ENCODE measurements at places on chromosomes 7 and 10.
A peak's percentile ranks its signal among the peaks of the same experiment; 100 is the strongest.

GRCh38 chr7:127887096-127887495 is 144.1 kb downstream of the LRRC4 start:
- DNase-seq = no peak

DNA sequence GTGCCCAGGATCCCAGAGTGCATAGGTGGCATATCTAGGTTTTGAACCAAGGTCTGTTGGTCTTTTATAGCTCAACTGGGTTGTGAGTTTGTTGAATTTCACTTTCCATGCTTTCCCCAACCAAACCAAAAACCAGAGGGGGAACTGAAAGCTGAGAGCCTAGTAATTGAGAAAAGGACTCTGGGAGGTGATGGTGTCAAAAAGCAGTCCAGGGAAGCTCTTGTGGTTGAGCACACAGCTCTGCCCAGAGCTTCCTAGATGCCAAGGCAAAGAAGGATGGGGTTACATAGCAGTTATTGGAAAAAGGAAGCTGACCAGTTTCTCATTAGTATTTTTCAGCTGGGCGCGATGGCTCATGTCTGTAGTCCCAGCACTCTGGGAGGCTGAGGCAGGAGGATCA is 9.9 kb downstream of the POR start:
- DNase-seq = no peak

GRCh38 chr7:128427289-128427891 is 17.6 kb upstream of the IMPDH1 start:
- no peak for DNase-seq

DNA sequence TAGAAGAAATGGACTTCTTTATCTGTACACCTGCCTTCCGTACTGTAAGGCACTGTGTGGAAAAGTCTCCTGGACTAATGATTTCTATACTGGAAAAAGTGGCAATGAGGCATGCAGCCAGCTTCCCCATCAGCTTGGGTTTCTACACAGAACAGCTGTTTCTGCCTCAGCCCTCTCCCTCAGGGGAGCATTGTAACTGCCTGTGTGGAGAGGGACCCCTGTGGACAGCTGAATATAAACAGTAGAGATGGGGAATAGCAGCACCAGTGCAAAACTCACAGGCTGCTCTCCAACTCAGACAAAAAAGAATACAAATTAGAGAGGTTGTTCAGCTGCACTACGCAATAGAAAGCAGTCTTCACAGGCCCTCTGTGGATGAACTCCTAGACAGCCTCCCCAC is 451.3 kb upstream of the MBL2 start:
- DNase-seq = no peak

GRCh38 chr10:123800821-123801220 is 90.8 kb downstream of the CPXM2 start:
- DNase-seq = no peak

DNA sequence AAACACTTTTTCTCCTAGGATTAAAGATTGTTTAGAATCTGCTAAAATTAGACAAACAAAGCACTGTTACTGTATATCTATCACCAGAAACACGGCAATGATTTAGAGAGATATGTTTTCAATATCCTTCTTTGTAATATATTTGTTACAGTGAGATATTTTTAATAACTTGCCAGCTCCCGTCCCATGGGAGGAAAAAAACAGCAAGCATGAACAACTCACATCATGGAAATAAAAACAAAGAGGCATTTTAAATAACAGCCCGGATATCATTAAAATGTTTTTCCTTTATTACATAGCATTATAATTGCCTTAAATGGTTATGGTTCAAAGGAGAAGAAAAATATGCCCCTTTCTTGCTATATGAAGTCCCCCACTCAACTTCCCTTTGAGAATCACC is 272.1 kb downstream of the BMPER start:
- DNase-seq = no peak

DNA sequence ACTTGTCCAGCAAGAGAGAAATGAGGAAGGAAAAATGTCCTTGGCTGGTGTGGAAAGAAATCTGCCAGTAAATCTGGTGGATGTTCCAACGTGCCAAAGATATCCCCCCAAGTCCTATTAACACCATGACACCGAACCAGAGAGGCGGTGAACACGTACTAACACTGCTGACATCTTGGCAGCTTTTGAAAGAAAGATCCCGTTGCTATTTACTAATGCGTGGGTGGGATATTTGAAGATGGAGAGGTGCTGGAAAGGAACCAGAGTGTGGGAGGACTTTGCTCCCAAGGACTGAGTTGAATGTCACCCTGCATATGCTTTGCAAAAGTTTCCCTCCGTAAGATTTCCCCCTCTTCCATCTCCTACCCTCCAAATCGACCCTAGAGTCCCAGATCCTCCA is 7.9 kb downstream of the CCDC3 start:
- DNase-seq = no peak

DNA sequence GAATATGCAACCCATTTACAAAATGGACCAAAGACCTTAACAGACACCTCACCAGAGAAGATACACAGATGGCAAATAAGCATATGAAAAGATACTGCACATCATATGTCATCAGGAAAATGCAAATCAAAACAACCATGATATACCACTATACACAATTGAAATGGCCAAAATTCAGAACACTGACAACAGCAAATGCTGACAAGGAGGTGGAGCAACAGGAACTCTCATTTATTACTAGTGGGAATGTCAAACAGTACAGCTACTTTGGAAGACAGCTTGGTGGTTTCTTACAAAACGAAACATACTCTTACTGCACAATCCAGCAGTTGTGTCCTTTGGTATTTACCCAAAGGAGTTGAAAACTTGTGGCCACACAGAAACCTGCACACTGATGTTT is 50.0 kb upstream of the PCGF5 start:
- no peak for DNase-seq

- DNase-seq = no peak
These were observed 79.8 kb upstream of the PTN start for GRCh38 chr7:137423321-137423720.

GRCh38 chr10:129793996-129794395 is 170.1 kb downstream of the EBF3 start:
- no peak for DNase-seq

DNA sequence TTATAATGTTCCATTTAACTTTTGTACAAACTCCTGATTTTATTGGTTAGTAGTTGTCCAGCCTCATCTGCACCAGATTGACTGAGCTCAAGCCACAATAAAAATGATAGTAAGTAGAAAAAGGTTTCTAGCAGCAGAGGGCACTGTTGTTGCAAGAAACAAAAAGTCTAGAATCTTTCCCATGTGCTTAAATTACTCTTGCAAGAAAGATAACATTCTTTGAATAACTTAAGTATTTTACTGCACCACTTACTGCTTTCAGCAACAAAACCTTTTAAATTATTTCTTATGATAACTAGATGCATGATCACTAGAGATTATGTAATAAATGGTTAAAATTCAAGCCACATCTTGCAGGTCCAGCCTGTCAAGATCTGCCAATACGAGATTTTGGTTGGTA is 27.0 kb downstream of the LMOD2 start:
- DNase-seq = no peak

GRCh38 chr7:110246118-110246517 is 844.8 kb upstream of the LRRN3 start:
- no peak for DNase-seq

DNA sequence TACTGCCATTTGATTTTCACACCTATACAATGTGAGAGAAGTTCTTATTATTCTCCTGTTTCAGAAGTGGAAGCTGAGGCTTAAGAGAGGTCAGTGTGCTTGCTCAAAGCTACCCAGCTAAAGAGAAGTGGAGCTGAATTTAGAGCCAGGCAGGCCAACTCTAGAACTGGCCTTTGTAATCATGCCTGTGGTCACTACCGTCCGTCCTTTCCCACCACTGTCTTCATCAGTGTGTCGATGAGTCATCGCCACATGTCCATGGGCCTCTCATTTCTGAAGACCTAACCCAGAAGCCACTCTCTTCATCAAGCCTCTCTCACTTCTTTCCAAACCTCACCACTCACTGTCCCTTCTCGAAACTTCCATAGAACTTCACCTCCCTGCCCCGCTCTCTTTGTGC is 237.8 kb downstream of the KIAA1217 start:
- DNase-seq = no peak

- peak; percentile 88 for DNase-seq
These were observed 3.4 kb upstream of the ZNF503 start for GRCh38 chr10:75404815-75405597.

DNA sequence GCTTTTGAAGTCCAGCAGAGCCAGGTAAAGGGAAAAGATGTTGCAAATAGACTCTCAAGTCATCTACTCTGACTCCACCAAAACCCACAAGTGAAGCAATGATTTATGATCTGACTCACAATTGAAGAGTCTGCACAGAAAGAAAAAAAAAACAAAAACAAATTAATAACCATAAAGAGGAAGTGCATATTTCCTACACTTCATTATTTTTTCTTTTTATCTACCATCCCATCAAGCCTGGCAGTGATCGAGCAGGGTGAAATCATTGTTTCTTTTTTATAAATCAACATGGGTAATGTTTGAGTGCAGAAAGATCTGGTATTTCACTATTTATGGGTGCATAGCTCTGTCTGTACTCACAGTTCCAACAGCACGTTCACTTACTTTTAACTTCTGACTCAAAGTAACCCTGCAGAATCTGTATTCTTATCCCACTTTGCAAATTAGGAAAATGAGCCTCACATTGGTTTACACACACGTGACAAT is 829.0 kb downstream of the TNS3 start:
- no peak for DNase-seq

GRCh38 chr7:47582764-47583738 is 1.1 kb upstream of the TNS3 start:
- DNase-seq = no peak

GRCh38 chr10:61752111-61753011 is 89.6 kb downstream of the CABCOCO1 start:
- no peak for DNase-seq

GRCh38 chr10:95035332-95036295 is 33.7 kb downstream of the CYP2C8 start:
- no peak for DNase-seq

DNA sequence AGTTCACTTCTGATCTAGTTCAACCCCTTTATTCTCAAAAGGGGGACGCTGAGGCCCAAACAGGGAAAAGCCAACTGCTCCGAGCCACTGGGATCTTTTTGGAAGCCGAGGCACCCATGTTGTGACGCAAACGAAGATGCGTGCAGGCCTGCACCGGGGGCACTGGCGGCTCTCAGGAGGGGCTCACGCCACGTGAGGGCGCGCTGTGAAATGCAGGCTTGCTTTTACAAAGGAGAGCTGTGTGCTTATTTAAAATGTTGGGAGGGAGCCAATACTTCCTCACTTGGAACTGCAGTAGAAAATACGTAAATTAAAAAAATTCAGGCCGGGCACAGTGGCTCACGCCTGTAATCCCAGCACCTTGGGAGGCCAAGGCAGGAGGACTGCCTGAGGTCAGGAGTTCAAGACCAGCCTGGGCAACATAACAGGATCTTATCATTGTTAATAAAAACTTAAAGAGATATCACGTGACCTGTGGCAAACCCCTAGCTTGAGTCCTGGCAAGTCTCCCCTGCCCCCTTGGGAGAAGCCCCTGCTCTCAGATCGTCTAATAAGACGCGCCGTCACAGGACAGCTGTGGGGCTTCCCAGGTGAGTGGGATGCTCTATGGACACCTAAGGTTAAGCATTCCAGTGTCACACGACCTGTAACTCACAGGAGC is 16.3 kb downstream of the BRI3 start:
- no peak for DNase-seq

GRCh38 chr10:11112718-11113117 is 95.0 kb downstream of the CELF2 start:
- no peak for DNase-seq

DNA sequence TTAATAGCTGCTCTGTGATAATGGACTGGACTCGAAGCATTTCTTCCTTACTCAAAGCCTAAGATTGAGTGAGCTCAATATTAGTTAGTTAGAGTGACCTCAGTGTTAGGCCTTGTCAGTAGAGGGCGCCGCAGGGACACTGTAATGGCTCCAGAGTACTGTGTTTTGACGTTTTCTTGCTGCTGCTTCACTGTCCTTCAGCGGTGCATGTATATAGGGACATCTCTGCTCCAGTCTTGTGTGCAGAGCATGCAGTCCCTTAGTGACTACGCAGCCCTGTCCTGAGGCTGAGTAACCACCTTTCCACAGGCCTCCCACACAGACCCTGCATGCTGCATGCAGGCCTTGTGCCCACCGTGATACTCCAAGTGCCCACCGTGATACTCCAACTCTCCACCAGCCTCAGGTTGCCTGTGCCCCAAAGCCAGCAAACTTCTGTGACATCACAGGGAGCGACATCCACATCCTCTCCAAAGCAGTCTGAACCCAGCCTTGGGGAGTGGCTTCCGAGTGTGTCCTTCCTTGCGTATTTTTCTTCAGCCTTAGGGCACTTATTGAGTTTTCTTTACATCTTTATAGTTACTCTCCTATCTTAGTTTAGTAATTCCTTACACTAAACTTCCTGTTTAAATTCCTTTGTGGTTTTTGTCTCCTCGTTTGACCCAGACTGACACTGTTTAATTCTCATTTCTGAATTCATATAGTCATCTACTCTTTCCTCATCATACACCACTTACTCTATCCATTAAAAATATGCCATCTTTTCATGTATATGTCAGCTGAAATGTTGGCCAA is 118.2 kb downstream of the JAZF1 start:
- no peak for DNase-seq

GRCh38 chr7:71364551-71364950 is 232.6 kb downstream of the GALNT17 start:
- no peak for DNase-seq

DNA sequence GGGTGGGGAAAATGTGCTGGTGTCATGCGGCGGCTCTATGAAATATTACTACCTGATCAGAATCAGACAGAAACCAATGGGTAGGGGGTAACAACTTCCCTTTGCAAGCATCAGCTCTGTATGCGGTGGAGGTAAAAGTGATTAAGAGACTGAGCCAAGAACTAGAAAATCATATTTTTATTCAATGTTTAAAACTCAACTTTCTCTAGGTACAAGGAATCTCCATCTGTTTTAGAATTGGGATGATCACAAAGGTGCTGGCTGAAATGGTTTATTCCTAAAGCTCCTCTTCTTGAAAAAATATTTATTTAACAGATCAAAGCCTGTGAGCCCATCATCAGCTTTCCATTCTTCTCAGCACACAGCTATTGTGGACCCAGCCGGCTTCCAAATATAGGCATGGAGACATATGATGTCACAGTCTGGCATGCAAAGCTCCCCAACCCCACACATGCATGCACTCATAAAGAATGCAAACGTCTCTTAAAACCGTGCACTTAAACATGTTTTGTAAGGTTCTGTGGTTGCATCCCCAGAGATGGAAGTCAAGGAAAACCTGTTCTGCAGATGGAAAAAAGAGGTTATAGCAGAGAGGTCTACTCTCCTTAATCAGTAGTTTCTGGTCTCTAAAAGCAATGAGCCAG is 126.0 kb downstream of the SKIDA1 start:
- DNase-seq = no peak

Data from pancreas (tissue), 10 donors.